ENCODE measurements at places on chromosomes 4 and X.
A peak's percentile ranks its signal among the peaks of the same experiment; 100 is the strongest.

DNA sequence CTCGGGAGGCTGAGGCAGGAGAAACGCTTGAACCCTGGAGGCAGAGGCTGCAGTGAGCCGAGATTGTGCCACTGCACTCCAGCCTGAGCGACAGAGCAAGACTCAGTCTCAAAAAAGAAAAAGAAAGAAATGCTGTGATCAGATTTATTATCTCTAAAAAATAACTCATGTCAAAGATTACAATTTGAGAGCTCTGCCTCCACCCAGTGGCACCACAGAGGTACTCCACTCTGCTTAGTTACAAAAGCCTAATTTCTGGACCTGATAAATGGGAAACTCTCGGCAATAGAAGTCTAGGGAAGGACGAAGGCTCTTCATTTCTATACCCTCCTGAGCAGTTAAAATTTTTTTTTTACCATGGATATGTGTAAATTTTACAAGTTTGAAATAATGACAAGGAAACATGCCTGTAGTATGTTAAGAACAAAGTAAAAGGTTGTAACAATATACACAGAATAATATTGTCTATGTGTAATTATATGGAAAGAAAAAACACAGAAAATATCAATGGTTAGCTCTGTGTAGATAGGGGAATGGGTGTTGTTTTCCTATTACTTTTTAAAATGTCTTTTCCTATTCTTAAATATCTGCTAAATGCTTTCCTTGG, 149.8 kb downstream of the STIM2 start:
- peak; percentile 62 for DNase-seq

DNA sequence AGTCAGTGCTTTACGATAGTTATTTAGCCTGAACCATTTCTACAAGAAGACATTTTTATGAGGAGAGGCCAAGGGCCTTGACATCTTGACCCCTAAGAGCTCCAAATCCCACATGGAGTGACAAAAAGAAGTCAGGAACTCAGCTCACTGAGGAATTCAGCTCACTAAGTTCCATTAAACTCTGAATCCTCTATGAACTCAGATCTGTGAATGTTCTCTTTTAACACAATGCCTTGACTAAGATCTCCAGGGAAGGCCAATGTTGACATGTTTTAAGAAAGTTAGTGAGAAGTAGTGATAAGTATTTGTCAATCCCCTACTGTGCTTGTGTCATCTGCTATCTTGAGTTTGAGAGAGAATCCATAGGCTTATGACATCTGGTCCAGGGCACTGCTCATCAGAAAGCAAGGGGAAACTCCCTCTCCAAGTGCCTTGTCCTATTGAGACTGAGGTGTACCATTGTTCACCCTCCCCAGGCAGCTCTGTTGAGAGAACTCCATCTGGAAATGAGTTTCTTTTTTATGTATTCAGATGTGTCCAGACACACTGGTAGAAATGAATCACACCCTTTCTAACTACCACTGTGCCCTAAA, 68.7 kb upstream of the PCDH19 start:
- no peak for DNase-seq

DNA sequence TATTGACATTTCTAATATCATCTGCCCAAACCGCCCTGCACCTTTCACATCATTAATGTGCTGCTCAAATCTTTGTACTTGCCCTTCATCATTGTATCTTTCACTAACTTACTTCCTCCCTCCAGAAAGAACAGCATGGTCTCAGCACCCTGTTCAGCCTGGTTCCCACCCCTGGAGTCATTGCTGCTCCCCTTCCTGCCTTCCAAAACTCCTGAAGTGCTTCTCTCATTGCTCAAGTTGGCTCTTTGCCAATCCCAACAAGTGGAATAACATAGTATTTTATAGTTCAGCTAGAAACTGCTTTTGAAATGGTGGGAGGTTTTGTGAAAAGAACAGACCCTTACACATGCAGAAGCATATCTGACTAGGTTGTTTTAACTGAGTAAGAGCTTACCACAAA, 14.0 kb upstream of the TTC29 start:
- no peak for DNase-seq

DNA sequence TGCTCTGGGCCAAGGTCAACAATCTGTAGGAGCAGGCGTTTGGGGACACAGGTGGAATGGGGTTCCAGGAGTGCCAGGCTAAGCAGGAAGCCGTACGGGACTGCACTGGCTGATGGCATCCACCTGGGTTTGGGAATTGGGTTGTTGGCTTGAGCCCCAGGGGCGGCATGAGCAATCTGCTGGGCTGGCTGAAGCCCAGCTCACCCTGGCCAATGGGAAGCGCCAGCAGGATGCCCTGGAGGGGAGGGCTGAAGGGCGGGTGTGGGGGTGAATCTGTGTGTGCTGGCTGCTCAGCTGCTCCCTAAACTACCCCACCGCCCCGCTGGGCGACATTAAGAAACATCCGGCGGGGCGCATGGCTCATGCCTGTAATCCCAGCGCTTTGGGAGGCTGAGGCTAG, 8.9 kb upstream of the RGS12 start:
- DNase-seq = no peak

- no peak for DNase-seq
These were observed 137.4 kb upstream of the AGA start for GRCh38 chr4:177579649-177580048.

- DNase-seq = peak; percentile 83
These were observed 30.8 kb downstream of the RTL5 start for GRCh38 chrX:72100824-72101351.

- no peak for DNase-seq
These were observed 309.2 kb upstream of the EMCN start for GRCh38 chr4:100826808-100827548.

- no peak for DNase-seq
These were observed 114.1 kb downstream of the SPRY1 start for GRCh38 chr4:123510659-123511058.

- DNase-seq = no peak
These were observed 30.4 kb upstream of the PPARGC1A start for GRCh38 chr4:23920296-23920695.

DNA sequence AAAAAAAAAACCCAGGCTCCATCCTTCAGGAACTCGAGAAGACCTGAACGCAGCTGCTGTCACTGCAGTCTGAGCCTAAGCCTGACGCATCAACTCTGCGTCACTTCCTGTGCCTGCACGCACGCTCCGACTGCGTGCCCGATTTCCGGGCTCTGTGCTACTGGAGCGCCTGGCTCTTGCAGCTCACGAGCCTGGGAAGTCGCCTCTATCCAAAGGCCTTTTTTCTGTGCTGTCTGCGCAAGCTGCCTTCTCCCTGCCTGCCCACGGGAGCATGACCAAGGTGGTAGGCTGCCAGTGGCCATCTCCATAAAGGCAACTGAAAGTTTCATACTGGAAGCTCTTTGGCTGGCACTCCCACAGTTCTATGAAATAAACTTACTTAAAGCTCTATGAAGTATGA, 9.9 kb upstream of the GASK1B start:
- DNase-seq = no peak

DNA sequence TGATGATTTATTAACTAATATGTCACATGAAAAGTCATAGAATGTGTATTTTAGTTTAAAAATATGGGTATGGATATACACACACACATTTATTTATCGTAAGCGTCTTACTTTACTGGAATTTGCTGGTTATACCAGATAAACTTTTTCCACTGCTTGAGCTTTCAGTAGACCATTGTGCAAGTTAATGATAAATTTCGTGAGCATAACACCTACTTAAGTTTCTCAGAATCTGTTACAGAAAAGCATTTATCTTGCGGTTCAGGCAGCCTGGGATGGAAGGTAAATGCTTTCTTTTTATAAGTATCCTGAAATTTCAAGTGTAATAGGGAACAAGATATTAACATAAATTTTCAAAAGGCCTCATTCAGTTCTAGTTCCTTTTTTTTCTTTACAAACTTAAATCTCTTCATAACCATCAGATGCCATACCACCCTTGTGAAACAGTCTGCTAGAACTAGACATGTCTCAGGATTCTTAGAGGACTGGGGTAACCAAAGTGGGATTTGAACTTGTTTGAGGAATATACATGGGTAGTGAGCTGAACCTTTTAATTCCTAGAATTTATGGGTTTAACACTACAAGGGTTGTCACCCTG, 27.7 kb downstream of the ATP7A start:
- no peak for DNase-seq

DNA sequence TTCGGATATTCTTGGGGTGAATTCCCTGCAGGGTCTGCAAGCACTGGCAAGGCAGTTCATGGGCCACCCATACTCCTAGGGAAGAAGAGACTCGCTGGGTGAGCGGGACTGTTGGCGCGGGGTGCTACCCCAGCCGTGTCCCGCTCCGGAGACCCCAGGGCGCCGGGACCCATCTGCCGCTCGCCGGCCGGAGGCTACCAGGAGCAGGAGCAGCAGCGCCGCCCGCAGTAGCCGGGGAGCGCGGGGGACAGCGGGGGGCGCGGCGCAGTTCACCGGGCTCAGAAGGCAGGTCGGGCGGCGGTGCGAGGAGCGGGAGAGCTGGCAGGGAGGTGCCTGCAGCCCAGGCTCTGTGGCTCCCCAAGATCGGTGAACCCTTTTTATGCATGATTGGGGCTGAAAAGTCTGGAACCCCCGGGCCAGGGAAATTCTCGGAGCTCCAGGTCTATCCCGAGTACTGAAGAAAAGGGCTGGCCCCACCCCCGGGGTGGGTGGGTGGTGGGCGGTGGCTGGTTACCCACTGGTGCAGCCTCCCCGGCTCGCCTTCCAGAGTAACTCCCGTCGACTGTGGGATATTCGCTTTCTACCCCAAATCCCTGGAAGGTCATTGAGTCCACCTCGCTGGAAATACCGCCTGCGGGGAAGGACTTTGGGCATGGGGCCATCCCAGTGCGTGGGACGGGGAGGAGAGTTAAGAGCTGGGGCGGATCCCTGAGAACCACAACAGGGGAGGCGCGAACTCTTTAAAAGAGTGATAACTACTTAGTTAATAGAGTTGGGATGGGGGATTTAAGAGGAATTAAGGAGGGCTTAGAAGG, 37.6 kb downstream of the PF4 start:
- no peak for DNase-seq

DNA sequence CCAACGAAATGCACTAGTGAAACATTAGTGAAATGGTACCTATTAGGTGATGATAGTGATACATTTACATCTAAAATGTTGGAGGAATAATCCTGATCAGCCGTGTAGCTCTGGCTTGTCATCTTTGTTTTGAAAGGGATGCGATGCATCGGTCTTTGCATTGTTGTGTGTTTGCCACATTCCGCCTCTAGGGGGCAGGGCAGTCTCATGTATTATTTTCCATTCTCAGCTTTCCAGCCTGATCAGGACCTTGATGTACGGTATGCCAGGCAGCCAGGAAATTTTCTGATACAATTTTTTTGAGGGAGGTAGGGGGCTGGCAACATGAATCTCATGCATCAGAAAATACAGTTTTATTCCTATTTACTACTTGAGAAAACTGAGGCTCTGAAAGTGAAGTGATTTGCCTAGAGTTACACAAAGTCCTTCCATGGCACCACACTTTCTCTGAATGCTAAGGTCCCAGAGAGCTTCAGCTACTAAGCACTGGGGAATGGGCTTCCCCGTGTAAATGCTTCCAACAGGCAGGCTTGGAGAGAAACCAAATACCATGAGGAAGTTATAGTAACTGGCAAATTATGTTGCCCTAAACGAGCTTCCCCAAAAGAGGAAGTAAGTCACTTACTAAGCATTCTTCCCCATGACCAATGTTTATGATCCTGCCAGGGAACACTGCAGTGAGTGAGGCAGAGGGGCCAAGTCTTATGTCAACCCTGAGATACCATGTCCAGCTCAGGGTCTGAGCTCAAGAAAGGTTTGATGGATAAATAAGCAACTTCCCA, 31.8 kb upstream of the IQSEC2 start:
- DNase-seq = peak; percentile 55

- no peak for DNase-seq
These were observed 654 bp downstream of the ATOH1 start for GRCh38 chr4:93828995-93829819.

DNA sequence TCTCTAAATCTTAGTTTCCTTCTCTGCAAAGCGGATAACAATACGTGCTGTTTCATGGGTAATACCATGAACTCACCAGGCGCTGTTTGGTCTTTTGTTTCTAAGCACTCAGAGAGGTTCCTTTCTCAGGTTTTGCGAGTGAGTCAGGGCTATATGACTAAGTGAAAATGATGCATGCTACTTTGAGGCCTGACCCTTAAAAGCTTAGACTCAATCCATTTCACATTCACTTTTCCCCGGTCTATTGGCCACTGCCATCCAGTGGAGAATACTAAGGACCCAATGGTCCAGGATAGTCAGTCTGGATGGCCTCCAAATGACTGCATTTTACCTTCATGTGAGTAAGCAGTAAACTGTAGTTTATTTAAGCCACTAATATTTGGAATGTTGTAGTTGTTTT, 400.8 kb upstream of the SLIT2 start:
- DNase-seq = no peak

DNA sequence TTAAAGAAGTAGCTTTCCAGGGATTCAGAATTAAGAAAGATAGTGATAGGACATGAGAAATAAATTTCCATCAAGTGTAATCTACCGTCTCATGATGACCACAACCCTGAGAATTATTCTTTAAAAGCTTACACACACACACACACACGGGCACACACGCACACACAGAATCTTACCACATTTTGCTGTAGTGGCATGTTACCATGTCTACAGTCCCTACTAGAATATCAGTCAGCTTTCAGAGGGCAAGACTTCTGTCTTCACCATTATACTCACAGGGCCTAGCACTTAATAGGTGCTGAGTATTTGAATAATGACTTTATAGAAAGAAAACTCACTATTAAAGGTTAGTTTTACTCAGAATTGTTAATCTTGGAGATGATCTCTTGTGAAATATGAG, 15.4 kb downstream of the CMC4 start:
- DNase-seq = no peak

DNA sequence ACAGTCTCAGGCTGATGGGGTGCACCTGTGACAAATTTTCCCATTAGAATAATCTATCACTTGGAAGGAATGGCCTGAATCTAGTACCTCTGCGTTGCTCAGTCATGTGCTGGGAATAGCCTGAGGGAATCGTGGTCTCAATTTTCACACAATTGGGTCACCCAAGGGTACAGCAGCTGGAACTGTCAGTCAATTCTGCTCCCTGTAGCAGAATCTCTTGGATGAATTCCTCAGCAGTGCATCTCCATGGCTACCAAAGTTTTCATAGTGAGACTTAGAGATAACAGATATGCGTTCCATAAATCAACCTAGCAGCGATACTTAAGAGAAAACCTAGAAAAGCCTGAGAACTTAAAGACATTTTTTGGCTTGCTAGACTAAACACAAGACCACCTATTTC, 288.7 kb upstream of the CTSO start:
- DNase-seq = no peak

DNA sequence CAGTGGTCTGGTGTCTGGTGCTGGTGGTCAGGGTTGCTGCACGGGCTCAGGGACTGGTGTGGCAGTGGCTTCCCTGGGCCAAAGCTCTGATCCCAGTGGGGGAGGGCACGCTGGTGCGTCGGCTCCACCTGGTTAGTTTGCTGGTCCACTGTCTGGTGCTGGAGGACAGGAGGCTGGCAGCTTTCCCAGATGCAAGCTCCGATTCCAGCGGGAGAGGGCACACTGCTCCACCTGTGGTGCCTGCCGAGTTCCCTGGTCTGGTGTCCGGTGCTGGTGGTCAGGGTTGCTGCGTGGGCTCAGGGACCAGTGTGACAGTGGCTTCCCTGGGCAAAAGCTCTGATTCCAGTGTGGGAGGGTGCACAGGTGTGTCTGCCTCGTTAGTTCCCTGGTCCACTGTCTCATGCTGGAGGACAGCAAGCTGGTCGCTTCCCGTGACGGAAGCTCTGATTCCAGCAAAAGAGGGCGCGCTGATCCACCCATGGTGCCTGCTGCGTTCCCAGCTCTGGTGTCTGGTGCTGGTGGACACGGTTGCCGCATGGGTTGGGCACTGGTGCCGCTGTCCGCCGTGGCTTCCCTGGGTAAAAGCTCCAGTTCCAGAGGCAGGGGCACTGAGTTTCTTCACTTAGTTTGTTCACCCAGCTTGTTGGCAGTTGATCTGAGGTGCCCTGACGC, 5.8 kb downstream of the VMA21 start:
- DNase-seq = no peak
